ENCODE measurements at places on chromosomes 13 and 19. TPM values are rescaled to one million over a fixed set of nuclear protein-coding genes. Genes with fewer than 3 reads are reported as not detected.

GRCh38 chr19:1088416-1089010 lies 6.7 kb downstream of the POLR2E start:
- DNase-seq: no peak
- no peak overlapping the region for H3K4me3 ChIP-seq
- H3K36me3 ChIP-seq: peaks cover 49% of the 10 kb centered on the region
- no peak overlapping the region for H3K27ac ChIP-seq

SRRM5 gene
- 0.62 TPM for total RNA-seq

GRCh38 chr19:43362179-43362578 lies 8.7 kb downstream of the CD177 start:
- H3K27ac ChIP-seq: no peak overlapping the region
- no peak for DNase-seq
- no peaks in the 10 kb centered on the region for H3K4me1 ChIP-seq
- H3K27me3 ChIP-seq: peaks cover 29% of the 10 kb centered on the region

FBN3 gene
- total RNA-seq: 0.06 TPM

ZFP14 gene
- 5.2 TPM for total RNA-seq

GRCh38 chr19:32626969-32627368 lies 46.0 kb downstream of the PDCD5 start:
- no peaks in the 10 kb centered on the region for H3K36me3 ChIP-seq
- H3K27me3 ChIP-seq: no peaks in the 10 kb centered on the region
- no peaks in the 10 kb centered on the region for H3K4me1 ChIP-seq
- no peak for DNase-seq
- H3K4me3 ChIP-seq: no peak overlapping the region

GRCh38 chr13:27956576-27957300 lies 12.4 kb downstream of the CDX2 start:
- peaks cover 11% of the 10 kb centered on the region for H3K4me1 ChIP-seq
- H3K36me3 ChIP-seq: no peaks in the 10 kb centered on the region

CATSPERD gene
- total RNA-seq: not detected

- H3K36me3 ChIP-seq: no peaks in the 10 kb centered on the region
- no peak overlapping the region for H3K27ac ChIP-seq
- H3K4me1 ChIP-seq: no peaks in the 10 kb centered on the region
- no peaks in the 10 kb centered on the region for H3K27me3 ChIP-seq
- no peak overlapping the region for H3K4me3 ChIP-seq
Observed at GRCh38 chr13:22014469-22014868, 343.6 kb downstream of the FGF9 start.

- no peak overlapping the region for H3K4me3 ChIP-seq
- no peak for DNase-seq
- H3K4me1 ChIP-seq: no peaks in the 10 kb centered on the region
- no peaks in the 10 kb centered on the region for H3K36me3 ChIP-seq
Observed at GRCh38 chr13:111904701-111905608, 162.0 kb upstream of the SOX1 start.

- H3K27ac ChIP-seq: no peak overlapping the region
- no peaks in the 10 kb centered on the region for H3K27me3 ChIP-seq
- H3K4me3 ChIP-seq: no peak overlapping the region
- H3K4me1 ChIP-seq: no peaks in the 10 kb centered on the region
- H3K36me3 ChIP-seq: no peaks in the 10 kb centered on the region
- no peak for DNase-seq
Observed at GRCh38 chr13:35621989-35622388, 145.5 kb upstream of the MAB21L1 start.

CEACAM4 gene
- not detected for total RNA-seq

PSG7 gene
- not detected for total RNA-seq

DNA sequence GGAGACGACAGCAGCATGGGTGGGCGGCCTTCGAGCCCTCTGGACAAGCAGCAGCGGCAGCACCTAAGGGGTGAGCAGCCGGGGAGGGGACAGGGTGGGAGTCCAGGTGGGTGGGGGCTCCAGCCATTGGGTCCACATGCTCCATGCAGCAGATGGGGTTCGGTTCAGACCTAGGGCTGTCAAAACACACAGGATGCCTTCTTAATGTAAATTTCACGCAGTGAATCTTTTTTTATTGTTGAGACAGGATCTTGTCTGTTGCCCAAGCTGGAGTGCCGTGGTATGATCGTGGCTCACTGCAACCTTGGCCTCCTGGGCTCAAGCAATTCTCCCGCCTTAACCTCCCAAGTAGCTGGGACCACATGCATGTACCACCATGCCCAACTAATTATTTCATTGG lies 15.9 kb downstream of the PGLS start:
- no peak for DNase-seq
- H3K36me3 ChIP-seq: no peaks in the 10 kb centered on the region
- H3K27ac ChIP-seq: no peak overlapping the region

- H3K4me3 ChIP-seq: no peak overlapping the region
- no peaks in the 10 kb centered on the region for H3K36me3 ChIP-seq
- H3K27me3 ChIP-seq: no peaks in the 10 kb centered on the region
- no peaks in the 10 kb centered on the region for H3K4me1 ChIP-seq
- DNase-seq: no peak
Observed at GRCh38 chr13:113121928-113122471, 599 bp upstream of the F10 start.

GRCh38 chr19:16327911-16328823 lies 3.5 kb downstream of the KLF2 start:
- no peak overlapping the region for H3K27ac ChIP-seq
- H3K4me1 ChIP-seq: no peaks in the 10 kb centered on the region
- H3K4me3 ChIP-seq: no peak overlapping the region

DNA sequence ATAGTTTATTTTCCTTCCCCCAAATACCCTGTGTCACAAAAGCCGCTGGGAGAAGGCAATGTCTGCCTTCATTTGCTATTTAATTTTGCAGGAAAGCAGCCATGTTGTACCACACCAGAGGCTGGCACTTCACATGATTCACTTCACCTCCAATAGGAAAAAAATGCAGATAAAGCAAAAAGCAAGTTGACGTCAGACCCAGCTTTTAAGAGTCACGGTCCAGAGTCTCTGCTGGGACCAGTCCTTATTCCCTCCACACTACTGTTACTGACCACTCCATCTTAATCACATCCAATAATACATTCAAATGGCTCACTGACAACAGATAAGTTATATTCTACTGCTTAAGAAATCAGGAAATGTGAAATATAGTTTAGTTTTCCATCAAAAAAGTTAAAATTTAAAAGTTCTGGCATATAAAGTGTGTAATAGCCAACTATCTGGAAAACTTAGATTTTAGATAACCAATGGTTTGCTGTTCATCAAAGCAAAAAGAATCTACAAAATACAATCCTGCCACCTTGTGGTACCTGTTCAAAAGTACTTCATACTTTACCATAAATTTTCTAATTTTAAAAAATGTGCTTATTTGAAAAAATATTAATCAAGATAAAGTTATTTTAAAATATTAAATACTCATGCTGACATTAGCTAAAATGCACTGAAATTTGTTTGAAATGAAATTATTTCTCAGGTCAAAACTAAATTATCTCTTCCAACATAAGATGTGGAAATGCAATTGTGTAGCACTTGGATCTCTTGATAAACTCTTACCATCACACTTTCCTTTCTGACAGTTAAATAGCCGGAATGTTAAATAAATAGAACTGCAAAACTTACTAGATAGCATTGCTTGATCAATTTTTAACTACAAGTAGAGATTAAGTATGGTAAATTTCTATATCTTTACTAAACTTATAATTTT lies 97.3 kb downstream of the SERP2 start:
- H3K4me3 ChIP-seq: no peak overlapping the region
- H3K36me3 ChIP-seq: no peaks in the 10 kb centered on the region
- no peak overlapping the region for H3K27ac ChIP-seq
- peaks cover 18% of the 10 kb centered on the region for H3K4me1 ChIP-seq
- H3K27me3 ChIP-seq: no peaks in the 10 kb centered on the region
- peak; percentile 42 for DNase-seq

POGLUT2 gene
- total RNA-seq: 10.8 TPM

GRCh38 chr19:16330368-16330801 lies 5.8 kb downstream of the KLF2 start:
- no peak overlapping the region for H3K4me3 ChIP-seq
- H3K27ac ChIP-seq: no peak overlapping the region
- no peaks in the 10 kb centered on the region for H3K36me3 ChIP-seq

GRCh38 chr13:71714802-71715375 lies 152.1 kb downstream of the DACH1 start:
- H3K27ac ChIP-seq: no peak overlapping the region
- DNase-seq: no peak
- H3K27me3 ChIP-seq: no peaks in the 10 kb centered on the region

- H3K27me3 ChIP-seq: no peaks in the 10 kb centered on the region
- no peaks in the 10 kb centered on the region for H3K36me3 ChIP-seq
- no peak overlapping the region for H3K27ac ChIP-seq
Observed at GRCh38 chr13:29907670-29908069, 57.3 kb upstream of the UBL3 start.

DNA sequence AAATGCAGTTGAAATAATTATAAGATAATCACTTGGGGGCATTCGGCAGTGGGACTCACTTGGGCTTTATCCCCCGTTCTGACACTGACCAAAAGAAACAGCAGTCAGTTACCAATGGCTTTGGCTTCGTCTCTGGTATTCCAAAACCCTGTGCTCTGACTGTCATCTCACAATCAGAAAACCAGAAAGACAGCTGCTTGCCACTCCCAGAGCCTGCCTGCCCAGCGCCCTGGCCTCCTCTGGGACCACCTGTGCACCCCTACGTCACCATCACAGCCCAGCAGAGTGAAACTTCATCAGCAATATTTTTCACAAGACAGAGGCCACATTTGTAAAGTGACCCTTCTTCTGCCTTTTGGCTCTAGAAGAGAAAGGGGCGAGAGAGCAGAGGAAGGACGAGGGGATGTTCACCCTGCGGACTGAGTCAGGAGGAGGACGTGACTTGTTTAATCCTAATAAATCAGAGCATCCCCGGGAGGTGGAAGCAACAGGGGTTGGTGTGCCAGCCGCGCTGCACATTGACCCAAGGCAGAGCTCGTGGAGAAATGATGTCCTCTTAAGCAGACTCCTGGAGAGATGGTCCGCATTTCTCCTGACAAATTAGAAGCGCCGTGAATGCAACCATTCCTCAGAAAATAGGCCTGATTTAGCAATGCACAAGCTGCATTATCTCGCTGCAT lies 397.8 kb upstream of the ZNF507 start:
- no peaks in the 10 kb centered on the region for H3K27me3 ChIP-seq
- H3K36me3 ChIP-seq: no peaks in the 10 kb centered on the region
- H3K4me1 ChIP-seq: no peaks in the 10 kb centered on the region
- DNase-seq: no peak

DNA sequence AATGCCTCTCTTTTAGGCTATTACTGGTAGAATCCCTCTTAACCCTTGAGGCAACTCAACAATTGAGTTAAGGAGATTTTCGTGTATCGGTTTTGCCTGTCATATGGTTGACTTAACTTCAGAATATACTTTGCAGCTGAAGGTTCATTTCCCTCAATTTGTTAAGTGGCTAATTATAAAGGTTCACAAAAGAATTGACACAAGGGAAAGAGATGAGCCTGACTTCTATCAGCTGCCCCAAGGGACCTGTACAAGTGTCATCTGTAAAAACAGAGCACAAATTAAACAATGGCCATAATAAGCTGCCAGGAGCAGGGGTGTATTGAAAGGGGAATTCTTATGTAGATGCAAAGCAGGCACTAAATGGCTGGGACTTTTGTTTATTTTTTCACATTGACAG lies 334.8 kb upstream of the OBI1 start:
- peak; percentile 14 for DNase-seq
- peaks cover 8% of the 10 kb centered on the region for H3K4me1 ChIP-seq
- peaks cover 30% of the 10 kb centered on the region for H3K27me3 ChIP-seq
- H3K36me3 ChIP-seq: no peaks in the 10 kb centered on the region

DNA sequence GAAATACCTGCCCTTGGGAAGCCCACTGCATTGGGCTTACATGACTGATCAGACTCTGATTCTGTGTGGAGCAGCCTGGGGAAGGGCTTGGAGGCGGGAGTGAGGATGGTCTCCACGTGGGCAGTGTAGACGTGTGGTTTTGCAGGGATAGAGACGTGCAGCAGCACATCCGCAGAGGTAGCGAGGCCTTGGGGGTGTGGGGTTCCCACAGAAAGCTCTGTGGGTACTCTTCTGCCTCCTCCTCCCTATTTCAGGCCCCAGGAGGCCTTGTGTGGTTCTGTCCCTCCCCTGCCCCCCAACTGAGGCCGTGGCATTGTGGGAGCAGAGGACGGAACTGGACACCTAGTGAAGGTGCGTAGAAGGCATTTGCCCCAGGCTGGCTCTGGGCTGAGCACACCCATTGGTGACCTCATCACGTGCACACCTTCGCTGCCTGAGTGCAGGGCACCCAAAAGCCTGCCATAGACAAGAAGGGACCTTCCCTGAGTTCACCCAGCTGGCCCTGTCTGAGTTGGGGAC lies 28.9 kb downstream of the PPP1R37 start:
- H3K36me3 ChIP-seq: no peaks in the 10 kb centered on the region
- no peak overlapping the region for H3K27ac ChIP-seq
- H3K4me1 ChIP-seq: peaks cover 19% of the 10 kb centered on the region
- no peaks in the 10 kb centered on the region for H3K27me3 ChIP-seq

C19orf85 gene
- not detected for total RNA-seq

DNA sequence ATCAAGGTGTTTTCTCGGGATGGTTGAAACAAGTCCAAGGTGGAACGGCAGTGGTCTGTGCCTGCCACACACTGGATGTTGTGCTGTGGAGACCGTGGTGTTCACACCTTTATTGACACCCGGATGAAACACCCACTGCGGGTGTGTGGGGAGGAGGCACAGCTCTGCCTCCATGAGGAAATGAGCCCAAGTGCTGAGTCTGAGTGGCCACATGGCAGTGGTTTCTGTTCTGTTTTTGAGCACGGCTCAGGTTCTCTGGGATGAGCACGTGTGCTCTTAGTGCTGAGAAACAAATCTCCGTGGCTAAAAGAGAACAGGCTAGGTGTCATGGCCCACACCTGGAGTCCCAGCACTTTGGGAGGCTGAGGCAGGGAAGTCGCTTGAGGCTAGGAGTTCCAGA lies 29.5 kb downstream of the UPF1 start:
- peaks cover 95% of the 10 kb centered on the region for H3K36me3 ChIP-seq
- H3K4me3 ChIP-seq: no peak overlapping the region
- H3K4me1 ChIP-seq: no peaks in the 10 kb centered on the region
- no peaks in the 10 kb centered on the region for H3K27me3 ChIP-seq

- no peak overlapping the region for H3K27ac ChIP-seq
- peaks cover 8% of the 10 kb centered on the region for H3K27me3 ChIP-seq
- no peak overlapping the region for H3K4me3 ChIP-seq
Observed at GRCh38 chr13:29621051-29621800, 25.7 kb upstream of the SLC7A1 start.

PRX gene
- total RNA-seq: 2.5 TPM
